ENCODE measurements at places on chromosomes 7 and 10. TPM values are rescaled to one million over a fixed set of nuclear protein-coding genes. Genes with fewer than 3 reads are reported as not detected.

C7orf57 gene
- not detected for polyA plus RNA-seq

DRGX gene
- polyA plus RNA-seq: 4.8 TPM

GPR15LG gene
- polyA plus RNA-seq: not detected

PSAP gene
- 1,694 TPM for polyA plus RNA-seq

PCDH15 gene
- 3.8 TPM for polyA plus RNA-seq

FLNC gene
- 0.66 TPM for polyA plus RNA-seq

NPC1L1 gene
- 0.20 TPM for polyA plus RNA-seq

Measured in adrenal gland (tissue), 19 donors.